ENCODE measurements at places on chromosomes 3 and 15.

DNA sequence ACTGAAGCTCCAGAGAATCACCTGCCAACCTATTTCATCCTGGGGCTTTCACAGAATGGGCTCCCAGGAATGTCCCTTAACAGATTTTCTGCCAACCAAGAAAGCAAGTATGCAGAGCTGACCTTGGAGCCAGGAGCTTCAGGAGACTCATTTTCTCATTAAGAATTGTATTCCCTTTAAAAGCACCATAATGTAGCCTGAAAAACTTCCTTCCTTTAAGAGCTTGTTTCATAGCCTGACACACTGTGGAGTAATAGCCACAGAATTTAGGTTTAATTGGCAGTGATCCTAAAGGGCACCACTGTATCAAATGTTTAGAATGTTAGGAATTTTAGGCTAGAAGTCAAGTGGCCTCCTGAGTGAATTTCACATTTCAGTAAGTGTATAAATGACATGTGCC is 309.8 kb downstream of the GBE1 start:
- DNase-seq = no peak

DNA sequence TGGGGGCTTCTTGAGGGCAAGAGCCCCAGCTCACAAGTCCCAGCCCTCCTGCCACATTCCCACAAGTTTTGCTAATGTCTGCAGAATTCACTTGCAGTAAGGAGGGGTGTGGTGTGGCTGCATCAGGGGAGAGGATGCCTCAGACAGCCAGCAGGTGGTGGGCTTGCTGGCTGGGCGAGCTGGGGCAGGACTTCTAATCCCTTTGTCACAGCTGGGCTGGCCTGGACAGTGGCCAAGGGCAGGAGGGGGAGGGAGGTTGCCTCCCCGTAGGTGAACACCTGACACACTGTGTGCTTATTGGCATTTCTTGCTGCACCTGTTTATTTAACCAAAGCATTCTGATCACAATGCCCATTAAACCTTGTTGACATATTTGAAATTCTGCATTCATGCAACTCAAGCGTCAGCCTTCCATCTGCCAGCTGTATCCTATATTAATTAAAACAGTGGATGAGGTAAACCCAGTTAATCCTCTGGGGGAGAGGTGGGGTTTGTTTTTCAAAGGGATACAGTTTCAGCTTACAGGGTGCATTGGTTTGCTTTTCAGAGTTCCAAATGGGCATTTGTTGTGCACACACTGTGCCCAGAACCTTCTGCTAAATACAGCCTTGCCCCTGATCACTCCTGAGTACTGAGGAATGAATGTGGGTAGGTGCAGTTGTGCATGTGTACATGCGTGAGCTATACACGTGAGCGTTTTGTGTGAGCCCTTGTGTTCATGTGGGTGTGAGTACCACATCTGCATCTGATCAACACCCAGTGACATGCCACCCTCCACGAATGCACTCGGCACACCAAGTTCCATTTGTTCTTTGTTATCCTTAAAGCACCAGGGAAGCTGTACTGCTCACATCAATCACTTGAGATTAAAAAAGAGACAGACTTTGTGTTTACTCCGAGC is 268.7 kb downstream of the XXYLT1 start:
- DNase-seq = no peak

DNA sequence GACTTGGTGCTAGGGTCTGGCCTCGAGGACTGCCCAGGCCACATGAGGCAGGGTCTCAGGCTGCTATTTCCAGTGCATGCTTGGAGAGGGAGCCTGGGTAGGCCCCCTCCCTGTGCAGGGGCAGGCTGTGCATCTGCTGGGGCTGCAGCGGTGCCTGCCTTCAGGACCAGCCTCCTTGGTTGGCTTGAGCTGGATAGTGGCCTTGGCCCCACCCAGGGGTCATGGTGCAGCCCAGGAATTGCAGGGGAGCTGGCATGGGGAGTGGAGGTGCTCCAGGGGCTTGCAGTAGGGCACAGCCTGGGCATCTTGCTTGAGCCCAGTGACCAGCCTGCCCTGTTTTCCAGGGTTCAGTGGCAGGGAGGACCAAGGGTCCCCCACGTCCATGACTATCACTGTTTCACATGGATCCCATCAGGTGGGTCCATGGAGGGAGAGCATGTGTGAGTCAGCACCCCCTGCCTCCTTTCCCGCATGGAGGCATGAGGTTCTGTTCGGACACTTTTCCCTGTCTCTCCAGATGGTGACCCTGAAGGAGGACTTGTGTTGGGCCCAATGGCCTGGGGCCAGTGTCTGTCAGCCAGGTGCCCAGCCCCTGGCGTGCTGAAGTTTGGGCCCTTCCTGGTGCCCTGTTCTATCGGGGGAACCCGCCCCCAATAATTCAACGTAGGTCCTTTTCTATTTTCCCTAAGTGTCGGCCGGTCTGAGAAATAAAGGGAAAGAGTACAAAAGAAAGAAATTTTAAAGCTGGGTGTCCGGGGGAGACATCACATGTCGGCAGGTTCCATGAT is 218.6 kb downstream of the SNRPN start:
- no peak for DNase-seq

DNA sequence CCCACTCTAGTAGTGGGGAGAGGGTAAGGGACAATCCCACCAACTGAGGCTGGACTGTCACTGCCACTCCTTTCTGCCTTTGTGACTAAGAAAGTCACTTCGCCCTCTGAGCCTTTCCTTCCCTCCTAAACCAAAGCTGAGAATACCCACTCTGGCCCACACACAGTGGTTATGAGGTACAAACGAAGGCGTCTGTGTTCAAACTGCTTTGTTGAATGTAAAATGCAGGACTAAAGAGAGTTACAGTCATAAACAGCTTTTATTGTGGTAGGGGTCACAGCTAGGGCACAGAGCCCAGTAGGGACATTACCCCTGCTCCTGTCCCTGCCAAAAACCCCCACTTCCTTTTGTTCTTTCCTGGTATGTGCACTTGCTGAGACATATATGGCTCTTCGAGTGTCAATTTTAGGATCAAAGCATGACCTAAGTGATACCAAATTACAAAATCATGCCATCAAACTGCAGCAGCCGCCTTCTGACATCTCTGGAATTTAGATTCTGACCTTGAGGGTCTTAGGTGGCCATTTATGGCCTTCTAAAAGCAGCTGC is 45.1 kb downstream of the CTDSPL start:
- DNase-seq = no peak

DNA sequence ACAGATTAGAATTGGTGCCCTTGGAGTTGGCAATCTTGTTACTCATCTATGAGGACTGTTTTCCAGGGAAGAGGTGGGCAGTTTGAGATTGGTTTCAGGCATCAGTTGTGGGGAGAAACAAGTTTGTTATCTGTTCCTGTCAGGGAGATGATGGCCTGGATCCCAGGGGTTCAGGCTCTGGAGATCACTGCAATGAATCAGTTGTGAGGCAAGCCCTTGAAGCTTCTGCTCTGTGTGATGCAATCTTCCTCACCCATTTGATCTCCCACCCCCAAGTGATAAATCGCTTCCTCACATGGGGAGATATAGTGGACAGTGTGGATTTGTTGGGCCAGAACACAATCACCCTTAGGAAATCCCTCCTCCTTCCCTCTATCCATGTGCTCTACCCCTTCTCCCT is 276.6 kb upstream of the LRTM1 start:
- no peak for DNase-seq

DNA sequence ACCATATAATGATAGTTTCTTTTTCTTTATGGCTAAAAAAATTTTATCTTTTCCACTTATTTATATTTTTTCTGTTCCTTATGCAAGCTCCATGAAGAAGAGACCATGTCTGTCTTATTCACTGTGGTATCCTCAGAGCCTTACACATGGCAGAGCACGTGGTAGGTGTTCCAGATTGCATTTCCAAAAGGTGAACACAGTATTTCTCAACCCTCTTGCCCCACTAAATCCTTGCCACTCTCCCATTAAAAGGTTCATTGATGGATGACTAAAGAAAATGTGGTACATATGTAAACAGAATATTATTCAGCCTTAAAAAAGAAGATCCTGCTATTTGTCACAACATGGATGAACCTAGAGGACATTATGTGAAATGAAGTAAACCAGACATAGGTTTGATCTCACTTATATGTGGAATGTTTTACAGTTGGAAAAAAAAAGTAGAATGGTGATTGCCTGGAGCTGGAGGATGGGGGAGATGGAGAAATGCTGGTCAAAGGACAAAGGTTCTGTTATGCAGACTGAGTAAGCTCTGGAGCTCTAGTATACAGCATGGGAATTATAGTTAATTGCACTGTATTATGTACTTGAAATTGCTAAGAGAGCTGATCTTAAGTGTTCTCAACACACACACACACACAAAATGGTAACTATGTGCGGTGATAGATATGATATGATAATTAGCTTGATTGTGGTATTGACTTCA is 266.7 kb downstream of the CNTN3 start:
- DNase-seq = no peak

- no peak for DNase-seq
Measured at GRCh38 chr3:79558943-79559342, 208.9 kb downstream of the ROBO1 start.

DNA sequence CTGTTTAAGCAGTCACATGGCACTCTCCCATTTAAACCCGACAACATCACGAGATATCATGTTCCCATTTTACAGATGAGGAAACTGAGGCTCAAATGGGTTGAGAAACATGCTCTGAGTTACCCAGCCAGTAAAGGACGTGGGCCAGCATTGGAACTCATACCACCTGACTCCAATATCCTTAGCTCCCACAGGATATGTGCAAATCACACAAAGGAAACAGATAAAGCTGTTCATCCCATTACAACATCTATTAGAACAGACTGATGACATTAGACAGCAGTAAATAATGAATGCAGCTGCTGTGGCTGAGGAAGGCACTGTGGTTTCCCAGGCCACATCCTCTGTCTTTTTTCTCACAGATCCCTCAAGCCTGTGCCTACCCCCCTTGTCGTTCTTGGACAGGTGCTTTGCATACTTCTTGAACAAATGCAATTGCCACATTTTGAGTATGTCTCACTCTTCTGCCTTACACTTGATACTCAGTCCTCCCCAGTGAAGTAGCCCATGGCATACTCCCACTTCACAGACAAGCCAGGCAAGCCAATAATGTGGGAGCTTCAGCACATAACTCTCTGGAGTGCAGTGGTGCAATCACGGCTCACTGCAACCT is 17.7 kb downstream of the FRMD4B start:
- DNase-seq = no peak

DNA sequence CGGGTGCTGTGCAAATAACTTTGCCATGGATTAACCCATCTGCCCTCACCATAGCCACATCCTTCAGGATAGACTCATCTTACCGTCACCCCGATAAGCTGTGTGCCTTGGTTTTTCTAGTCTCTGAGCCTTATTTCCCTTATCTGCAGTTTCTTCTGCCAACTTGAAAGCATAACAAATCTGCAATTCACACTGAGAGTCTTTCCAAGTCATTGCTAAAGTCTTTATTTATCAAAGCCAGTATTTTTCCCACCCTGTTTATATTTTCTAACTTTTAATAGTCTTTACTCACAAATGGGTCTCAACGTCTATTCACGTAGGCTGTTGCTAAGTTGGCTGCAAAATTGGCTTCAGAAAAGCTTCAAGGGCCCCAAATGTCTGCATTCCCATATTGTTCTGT is 61.6 kb upstream of the SUCLG2 start:
- no peak for DNase-seq

- DNase-seq = no peak
Measured at GRCh38 chr3:23501201-23501802, 298.2 kb downstream of the UBE2E2 start.

GRCh38 chr15:67707520-67708283 is 117.6 kb upstream of the SKOR1 start:
- no peak for DNase-seq

- no peak for DNase-seq
Measured at GRCh38 chr3:17232442-17232841, 347.7 kb downstream of the PLCL2 start.

- no peak for DNase-seq
Measured at GRCh38 chr15:77738441-77739302, 106.0 kb upstream of the LINGO1 start.

- no peak for DNase-seq
Measured at GRCh38 chr15:67743558-67743957, 81.8 kb upstream of the SKOR1 start.

- no peak for DNase-seq
Measured at GRCh38 chr3:49133226-49133951, 539 bp upstream of the LAMB2 start.

DNA sequence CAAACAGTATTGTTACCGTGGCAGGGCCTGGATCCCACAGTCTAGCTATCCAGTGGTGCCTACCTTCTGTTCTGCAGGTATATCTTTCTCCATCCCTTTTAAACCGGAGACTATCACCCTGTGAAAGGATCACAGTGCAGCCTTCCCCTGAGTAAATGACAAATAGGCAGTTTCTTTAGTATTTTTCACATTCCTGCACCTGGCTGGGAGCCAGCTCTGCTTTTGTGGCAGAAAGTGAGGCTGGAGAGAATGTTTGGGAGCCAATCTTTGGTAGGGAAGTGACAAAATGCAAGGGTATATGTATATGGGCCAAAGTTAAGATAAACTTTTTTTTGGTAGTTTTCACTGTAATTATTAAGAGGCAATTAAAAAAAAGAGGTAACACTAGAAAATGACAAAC is 54.8 kb downstream of the ARHGEF26 start:
- no peak for DNase-seq

DNA sequence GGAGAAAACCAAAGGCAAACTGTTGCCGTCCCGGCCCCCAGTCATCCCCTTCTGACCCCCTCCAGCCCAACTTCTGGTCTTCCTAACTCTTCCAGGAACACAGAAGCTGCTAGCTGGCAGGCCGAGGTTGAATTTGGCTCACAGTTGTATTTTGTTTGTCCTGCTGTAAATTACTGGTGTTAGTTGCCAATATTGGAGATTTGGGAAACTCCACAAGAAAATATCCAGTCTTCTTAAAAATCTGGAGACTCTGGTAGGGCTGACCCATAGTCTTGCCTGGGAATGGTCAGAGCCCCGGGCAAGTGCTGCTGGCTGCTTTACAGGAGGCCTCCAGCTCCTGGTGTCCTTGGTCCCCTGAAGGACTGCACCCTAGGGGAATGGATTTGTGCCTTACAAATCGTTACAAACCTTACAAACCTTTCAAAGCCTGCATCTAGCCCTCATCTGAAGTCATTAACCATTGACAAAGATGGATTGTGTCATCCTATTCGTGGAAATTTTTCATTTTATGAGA is 112.0 kb upstream of the MCTP2 start:
- DNase-seq = no peak

DNA sequence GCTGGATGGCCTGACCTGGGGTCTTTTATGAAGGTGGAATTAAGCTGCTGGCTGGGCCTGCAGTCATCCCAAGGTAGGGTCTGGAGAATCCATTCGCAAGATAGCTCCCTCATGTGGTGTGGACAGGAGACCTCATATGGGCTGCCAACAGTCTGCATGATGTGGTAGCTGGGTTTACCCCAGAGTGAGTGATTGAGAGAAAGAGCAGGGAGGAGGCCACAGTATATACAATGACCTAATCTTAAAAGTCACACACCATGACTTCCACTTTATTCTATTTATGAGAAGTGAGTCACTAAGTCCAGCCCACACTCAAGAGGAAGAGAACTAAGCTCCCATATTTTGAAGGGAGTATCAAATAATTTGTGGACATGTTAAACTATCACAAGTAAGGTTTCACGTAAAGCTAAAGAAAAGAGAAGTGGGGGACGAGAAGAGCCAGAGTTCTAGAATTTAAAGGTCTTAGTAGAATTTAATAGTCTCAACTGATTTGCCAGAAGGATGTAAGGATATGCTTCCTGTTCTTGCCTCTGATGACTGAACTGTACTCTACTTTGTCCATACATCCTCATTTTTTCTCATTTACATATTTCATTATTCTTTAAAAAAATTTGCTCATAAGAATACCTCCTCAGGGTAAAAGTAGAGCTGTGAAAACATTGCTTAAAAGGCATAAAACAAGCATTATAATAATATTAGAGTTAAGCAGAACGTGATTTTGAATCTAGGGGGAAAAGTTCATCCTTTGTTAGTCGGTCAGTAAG is 184.4 kb downstream of the PEX5L start:
- no peak for DNase-seq

GRCh38 chr15:53208751-53209150 is 418.6 kb upstream of the ONECUT1 start:
- DNase-seq = no peak

All from activated CD8-positive, alpha-beta memory T cell treated with anti-CD3 and anti-CD28 coated beads for 1 hour (primary cell).